WTC11 (cell line): ENCODE measurements at places on chromosomes 11 and 22. TPM values are rescaled to one million over a fixed set of nuclear protein-coding genes. Genes with fewer than 3 reads are reported as not detected.

DNA sequence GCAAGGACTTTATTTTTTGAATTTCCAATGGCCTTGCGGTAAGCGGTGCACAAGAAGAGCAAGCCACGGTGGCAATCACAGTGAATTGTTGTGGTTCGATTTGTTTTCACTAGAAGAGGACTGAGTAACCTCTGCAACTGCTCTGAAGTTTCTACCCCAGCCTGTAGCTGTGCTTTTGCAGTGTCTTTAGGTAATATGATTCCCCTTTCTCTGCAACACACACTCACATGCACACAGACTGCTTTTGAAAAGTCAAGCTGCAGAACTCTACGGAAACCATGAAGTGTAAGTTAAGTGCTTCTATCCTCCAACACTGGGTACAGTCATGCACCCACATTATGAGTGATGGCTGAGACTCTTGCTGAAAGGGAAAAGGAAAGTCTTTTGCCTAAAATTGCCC is 38.4 kb downstream of the CD44 start:
- DNase-seq: no peak
- H3K4me3 ChIP-seq: no peak overlapping the region
- H3K27ac ChIP-seq: no peak overlapping the region

GRCh38 chr11:123354371-123354975 is 75.6 kb upstream of the GRAMD1B start:
- H3K27ac ChIP-seq: no peak overlapping the region
- peaks cover 28% of the 10 kb centered on the region for H3K4me1 ChIP-seq
- H3K27me3 ChIP-seq: peaks cover 42% of the 10 kb centered on the region
- no peaks in the 10 kb centered on the region for H3K36me3 ChIP-seq
- DNase-seq: no peak

- H3K4me1 ChIP-seq: no peaks in the 10 kb centered on the region
- no peak for DNase-seq
- H3K4me3 ChIP-seq: no peak overlapping the region
- no peak overlapping the region for H3K27ac ChIP-seq
- peaks cover 9% of the 10 kb centered on the region; the same call in 1 of the 2 replicates for H3K27me3 ChIP-seq
Observed at GRCh38 chr11:65672180-65672860, 9.6 kb upstream of the RELA start.

Gene CCDC116
- 0.14 to 0.57 TPM (median 0.27 TPM) in 3 replicates for total RNA-seq

Gene KAT5
- 44.9 to 56.6 TPM (median 46.0 TPM) in 3 replicates for total RNA-seq

Gene ZNF280A
- total RNA-seq: 0.22 to 0.44 TPM (median 0.30 TPM) in 3 replicates

Gene MAJIN
- total RNA-seq: not detected in 3 replicates
